ENCODE measurements at places on chromosomes 2 and 18.

DNA sequence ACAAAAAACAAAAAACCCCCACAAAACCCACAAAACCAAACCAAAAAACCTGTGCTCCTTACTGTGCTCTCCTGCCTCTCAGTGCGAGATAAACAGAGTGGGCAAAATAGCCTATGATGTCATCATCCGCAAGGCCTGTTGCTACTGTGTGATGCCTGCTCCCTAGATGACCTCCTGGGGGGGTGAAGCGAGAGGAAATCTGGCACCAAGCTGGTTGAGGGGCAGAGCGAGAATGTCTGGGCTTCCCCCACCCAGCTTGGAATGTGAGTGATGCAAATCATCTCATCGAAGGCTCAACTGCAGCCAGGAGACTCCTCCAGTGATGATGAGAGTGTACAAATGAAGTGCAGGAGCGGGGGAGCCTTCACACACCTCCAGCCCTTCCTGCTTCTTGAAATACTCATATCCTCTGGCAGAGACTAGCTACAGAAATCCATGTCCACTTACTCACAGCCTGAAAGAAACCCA, 57.7 kb upstream of the MAP4K3 start:
- DNase-seq: no peak

DNA sequence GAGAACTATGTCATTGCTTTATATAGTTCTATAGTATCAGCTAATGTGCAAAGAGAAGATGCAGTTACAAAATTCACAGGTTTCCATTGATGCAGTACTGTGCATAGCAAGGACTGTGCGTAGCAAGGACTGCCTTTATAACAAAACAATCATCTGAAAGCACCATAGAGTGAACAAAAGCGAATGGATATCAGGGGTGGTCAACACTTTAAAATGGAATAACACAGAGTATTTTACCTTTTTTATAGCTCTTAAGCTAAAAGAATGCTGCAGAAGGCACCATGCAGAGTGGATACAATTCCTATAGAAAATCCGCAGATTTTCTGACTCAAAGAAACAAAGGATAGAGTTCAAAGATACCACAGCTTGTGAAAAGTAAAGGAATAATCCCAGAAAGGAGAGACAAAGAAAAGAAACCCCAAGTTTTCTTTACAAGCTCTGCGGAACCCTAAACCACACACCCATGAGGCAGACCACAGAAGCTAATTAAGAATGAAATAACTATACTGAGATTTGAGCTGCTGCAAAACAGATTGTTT, 229.9 kb upstream of the DTNA start:
- DNase-seq: no peak

GRCh38 chr2:233418761-233419546, 64.7 kb downstream of the DGKD start:
- DNase-seq: no peak

DNA sequence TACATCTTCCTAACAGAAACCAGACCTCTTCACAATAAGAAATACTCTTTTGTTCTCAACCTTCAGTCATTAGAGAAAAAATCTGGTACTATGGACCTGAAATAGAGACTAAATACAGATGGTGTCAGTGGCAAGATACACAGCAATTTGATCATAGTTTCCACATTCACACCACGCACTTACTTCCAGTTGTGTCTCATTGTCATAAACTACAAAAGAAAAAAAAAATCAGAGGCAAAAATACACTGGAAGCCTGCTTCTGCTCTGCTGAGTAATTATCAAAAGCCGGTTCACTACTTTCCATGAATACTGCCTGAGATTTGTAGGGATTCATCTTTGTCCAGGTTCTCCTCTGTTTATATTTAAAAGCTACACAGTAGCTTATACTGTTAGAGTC, 182.6 kb downstream of the PID1 start:
- no peak for DNase-seq

DNA sequence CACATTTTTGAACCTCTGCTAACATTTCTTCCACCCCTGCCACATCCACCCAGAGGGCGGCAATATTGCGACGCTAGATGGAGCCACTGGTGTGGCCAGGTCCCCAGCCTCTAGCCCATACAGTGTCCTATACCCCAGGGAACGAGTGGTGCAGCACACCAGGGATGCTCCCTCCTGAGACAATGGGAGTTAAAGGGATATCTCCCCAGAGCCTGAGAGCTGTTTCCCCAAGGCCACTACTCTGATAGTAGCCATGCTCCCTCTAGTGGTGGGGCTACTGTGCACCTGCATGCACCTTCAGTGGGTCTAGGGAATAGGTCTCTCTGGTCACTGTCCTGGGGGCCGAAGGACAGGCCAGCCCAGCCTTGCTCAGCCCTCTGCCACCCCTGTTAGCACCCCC, 336.4 kb upstream of the FSHR start:
- peak; percentile 2 for DNase-seq

DNA sequence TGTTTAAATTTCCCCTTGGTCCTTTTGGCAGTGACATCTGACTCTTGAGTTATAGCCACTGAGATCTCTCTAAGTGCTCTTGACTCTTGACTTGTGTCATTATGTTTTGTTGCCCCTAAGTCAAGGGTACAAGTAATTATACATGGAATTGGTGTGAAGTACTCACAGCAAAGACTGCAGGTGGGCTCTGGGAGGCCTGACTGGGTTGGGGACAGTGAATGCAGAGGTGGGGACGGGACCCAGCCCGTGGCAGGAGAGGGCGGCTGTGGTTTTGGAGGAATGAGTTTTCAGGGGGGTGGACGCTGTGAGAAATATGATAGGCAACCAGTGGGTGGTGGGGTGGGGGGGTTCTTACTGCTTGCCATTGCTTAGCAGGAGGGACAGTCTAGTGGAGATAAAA, 97.8 kb downstream of the NCK2 start:
- no peak for DNase-seq

All from NK-92 treated with Interleukin-12 subunit alpha and Interleukin-12 subunit beta, amount 100 ng/mL, for 24 hours (cell line).